ENCODE measurements at places on chromosomes 7 and 10.

GRCh38 chr10:61385231-61386001 is 67.8 kb downstream of the TMEM26 start:
- DNase-seq = no peak

GRCh38 chr10:114520453-114520852 is 116.2 kb upstream of the AFAP1L2 start:
- no peak for DNase-seq

DNA sequence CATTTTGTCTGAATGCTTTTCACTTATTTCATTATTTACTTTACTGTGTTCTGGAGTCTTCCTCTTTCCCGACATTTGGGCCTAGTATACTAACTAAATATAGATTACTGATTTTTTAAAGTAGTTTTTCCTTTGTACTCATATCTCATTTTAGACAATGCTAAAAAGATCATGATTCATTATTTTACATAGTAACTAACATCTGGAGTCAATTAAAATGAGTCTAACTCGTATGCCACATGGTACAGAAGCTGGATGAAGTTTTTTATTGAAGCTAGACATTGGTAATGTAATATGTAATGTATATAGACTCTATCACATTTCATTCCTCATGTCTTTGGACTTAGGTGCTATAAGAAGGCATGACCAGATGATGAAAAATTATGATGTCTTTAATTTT is 156.3 kb upstream of the HGF start:
- DNase-seq = no peak

DNA sequence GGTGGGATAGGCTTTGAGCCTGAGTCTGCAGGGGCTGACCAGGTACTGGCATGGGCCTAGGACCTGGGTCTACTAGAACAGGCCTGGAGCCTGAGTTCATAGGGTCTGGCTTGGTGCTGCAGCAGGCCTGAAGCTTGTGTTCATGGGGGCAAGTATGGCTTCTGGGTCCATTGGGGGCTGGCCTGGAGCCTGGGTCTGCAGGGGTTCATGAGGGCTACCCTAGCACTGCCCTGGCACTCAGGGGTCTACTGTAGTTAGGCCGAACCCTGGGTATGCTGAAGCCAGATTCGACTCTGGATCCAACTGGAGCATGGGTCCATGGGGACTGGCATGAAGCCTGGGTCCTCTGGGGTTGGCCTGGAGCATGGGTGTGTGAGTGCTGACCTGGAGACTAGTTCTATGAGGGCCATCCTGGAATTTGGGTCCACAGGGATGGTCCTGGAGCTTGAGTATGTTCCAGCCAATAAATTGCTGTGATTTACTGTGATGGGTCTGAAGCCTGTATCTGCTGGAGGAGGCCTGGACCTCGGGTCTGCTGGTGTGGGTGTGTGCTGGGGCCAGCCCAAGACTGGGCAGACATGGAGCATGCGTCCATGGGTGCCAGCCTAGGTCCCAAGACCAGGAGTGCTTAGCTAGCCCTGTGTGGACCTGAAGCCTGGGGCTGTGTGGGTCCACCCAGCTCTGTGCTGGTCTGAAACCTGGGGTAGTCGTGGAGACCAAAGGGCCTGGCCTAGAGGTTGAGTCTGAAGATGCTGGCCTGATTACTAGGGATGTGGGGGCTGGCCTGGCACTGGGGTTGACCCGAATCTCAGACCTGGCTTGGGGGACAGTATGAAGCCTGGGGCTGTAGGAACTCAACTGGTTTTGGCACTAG is 235.5 kb downstream of the NXPH1 start:
- DNase-seq = no peak

- DNase-seq = no peak
Measured at GRCh38 chr10:44067432-44067831, 317.5 kb downstream of the CXCL12 start.

GRCh38 chr7:101114492-101114891 is 12.4 kb upstream of the SERPINE1 start:
- no peak for DNase-seq

Data from activated gamma-delta T cell treated with anti-CD3 and anti-CD28 coated beads, Interleukin-2, amount 50 U/mL, for 16 hours (primary cell).